ENCODE measurements at places on chromosomes 6 and 20.

GRCh38 chr6:169963581-169964297 is 212.3 kb downstream of the ERMARD start:
- DNase-seq, result no peak

GRCh38 chr6:113299531-113299930 is 557.6 kb upstream of the MARCKS start:
- no peak for DNase-seq

DNA sequence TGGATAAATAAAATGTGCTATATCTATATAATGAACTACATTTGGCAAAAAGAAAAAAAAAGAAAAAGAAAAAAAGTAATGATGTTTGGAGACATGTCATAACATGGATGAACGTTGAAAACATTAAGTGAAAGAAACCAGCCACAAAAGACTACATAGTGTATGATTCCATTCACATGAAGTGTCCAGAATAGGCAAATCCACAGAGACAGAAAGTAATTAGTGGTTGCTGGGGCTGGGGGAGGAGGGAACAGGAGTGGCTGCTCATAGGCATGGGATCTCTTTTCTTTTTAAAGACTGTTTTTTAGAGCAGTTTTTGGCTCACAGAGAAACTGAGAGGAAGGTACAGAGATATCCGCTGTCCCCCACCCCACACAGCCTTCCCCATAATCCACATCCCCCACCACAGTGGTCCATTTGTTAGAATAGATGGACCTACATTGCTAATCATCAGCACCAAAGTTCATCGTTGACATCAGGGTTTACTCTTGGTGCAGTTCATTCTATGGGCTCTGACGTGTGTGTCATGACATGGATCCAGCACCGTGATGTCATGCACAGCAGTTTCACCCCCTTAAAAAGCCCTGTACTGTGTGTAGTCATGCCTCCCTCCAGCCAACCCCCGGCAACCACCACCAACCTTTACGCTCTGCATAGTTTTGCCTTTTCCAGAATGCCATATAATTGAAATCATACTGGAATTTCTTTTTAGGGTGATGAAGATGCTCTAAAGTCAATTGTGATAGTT is 240.9 kb upstream of the RREB1 start:
- DNase-seq, result no peak

DNA sequence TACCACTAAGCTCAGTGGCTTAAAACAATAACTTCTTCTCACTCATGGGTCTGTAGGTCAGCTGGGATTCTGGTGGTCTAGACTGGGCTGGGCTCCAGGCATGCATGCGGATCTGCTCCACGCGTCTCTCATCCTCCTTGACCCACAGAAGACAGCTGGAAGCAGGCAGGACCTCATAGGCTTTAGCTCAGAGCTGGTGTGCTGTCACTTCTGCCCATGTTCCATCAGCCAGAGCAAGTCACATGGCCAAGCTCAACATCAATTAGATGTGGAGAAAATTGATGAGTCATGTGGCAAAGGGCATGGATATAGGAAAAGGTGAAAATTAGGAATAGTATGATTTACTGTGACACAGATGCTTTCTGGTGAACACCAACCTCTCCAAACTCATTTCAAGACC is 57.4 kb upstream of the PSMF1 start:
- DNase-seq, result no peak

GRCh38 chr20:313948-314347 is 11.4 kb upstream of the SOX12 start:
- peak; percentile 47 for DNase-seq

GRCh38 chr6:13065581-13065980 is 262.8 kb downstream of the TBC1D7 start:
- DNase-seq, result no peak
